Endodermal cell (in vitro differentiated cells): ENCODE measurements at places on chromosomes 3 and 15.

DNA sequence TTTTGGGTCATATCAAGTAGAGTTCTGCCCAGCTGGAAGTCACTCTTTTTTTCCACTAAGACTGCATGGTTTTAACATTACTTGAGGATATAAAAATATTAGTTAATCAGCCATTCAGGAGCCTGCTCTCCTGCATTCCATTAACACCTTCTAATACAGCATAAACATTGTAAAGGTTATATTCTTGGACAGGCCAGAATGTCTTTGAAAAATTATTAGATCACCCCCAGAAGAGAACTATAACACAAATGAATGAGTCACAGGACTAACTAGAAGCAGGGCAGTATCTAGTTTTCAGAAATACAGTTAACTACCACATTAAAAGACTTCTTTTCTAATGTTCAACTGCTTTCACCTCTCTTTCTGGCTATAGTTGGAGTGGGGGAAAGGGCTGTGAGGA, 80.9 kb downstream of the THBS1 start:
- DNase-seq: no peak

DNA sequence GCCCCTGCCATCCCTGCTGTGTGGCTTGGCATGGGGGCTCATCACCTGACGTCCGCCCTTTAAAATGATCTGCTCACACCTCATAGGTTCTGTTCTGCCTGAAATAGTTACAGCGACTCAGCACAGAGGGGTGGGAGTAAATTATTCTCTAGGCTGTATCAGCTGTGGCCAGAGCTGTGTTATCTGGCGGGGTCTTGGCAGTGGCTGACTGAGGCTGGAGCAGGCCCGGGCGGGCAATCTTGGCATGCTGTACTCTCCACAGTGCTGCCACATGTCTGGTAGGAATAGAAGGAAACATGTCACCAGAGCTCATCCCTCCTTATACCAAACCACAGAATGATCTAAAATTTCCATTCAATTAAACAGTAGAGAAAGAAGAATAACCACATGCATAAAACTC, 499.9 kb upstream of the LMCD1 start:
- peak; percentile 39 for DNase-seq

DNA sequence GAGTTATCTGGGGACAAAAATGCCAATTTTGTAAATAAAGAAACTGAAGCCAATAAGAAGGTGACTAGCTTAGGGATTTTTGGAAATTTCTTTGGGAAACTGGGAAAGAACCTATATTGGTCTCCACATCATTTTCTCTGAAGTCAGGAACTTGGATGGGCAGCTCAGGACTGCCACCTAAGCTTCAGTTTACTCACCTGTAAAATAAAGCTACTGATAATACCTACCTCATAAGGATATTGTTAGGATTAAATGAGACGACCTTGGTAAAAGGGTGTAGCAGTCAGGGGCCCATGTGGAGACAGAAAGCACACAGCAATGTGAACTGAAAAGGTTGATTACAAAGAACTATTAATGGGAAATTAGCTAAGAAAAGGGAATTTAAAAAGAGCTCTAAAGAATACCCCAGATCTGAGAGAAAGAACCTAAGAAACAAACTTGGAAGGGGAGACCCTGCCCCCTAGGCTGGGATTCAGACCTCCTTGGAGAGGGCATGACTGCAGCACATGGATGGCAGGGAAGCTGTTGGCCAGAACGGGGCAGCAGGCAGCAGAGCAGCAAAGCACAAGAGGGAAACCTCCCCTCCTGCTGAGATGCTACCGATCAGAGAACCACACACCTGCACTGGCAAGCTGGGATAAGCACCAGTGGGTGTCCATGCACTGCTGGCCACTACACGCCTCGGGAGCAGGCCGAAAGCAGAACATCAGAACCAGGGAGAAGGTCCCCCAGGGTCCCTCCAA, 83.7 kb upstream of the THBS1 start:
- no peak for DNase-seq

DNA sequence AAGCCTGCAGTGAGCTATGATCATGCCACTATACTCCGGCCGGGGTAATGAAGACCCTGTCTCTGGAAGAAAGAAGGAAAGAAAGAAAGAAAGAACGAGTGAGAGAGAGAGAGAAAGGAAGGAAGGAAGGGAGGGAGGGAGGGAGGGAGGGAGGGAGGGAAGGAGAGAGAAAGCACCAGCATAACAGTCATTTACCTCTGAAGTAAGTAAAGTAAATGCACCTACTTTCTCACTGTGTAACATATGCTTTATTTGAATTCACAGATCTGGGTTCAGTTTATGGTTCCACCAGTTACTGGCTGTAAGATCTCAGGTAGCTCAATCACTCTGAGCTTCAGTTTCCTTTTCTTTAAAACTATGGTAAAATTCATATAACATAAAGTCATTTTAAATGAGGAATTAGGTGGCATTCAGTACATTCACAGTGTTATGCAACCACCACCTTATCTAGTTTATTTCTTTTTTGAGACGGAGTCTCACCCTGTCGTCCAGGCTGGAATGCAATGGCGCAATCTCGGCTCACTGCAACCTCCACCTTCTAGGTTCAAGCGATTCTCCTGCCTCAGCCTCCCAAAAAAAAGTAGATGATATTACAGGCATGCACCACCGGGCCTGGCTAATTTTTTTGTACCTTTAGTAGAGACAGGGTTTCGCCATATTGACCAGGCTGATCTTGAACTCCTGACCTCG, 16.1 kb upstream of the RAD54L2 start:
- DNase-seq: no peak

DNA sequence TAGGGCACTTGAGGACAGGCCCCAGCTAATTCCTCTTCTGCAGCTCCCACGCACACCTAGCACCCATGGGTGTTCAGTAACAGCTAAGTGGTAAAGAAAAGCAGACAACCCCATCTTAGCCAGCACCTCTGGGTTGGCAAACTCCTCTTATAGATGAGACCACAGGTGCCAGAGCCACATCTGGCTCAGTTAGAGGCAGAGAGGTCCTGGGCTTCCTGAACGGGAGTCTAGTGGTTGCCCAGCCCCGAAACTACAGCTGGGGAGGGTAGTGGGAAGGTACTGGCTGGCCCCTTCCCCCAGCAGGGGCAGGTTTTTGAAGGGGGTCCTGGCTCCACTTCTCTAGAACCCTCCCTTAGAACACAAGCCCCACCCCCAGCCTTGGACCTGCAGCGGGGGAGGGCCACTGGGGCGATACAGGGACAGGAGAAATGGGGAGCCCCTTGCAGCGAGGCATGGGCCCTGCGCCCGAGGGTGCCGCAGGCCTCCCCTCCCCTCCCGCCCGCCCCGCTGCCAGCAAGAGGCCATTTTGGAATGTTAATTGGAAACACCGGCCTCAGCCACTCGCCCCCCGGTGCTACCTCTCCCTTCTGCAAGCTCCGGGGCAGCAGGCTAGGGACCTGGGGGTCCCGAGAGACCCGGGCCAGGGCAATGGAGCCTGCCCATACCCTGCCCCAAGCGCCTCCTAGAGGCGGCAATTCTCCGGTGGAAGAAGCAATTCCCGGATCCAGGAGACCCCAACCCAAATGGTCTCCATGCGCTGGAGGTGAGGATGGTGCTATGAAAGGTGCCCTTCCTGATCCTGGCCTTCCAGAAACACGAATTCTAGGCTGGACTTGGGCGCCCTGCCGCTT, 1.5 kb downstream of the DUSP7 start:
- DNase-seq: peak; percentile 80

GRCh38 chr15:29759596-29759995, 62.7 kb downstream of the TJP1 start:
- DNase-seq: no peak

DNA sequence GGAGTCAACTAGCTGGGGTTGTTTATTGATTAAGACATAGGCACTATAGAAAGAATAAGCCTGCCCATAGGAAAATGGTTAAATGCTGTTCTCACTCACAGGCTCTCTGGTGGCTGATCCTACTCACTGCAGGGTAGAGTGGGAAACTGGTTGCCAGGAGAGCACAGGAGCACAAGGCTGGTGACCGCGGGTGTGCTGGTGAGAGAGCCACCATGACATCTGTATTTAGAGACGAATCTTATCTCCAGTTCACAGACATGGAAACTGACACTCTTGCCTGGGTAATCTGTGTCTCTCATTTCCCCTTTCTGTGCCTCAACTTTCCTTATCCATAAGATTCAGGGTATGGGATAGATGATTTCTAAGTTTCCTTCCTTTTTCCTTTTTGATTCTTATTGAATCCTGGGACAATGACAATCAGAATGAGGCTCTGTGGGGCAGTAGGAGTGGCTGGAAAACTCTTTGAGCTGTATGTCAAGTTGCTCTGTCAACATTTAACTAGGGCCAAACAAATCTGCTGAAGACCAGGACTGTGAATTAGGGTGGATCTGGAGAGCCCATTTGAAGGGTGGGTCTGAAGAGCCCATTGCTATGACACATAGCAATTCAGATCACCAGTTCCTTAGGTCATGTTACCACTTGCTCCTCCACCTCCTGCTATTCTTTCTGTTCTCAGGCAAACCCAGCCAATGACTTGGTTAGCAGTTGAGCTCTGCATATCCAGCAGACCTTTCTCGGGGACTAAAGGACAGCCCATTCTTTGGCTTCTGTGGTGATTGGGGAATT, 286.1 kb upstream of the TBL1XR1 start:
- peak; percentile 85 for DNase-seq

GRCh38 chr15:95024351-95024750, 793.0 kb downstream of the MCTP2 start:
- peak; percentile 47 for DNase-seq

GRCh38 chr3:11238060-11238459, 34.1 kb upstream of the ATG7 start:
- no peak for DNase-seq

GRCh38 chr15:67108122-67108961, 42.9 kb downstream of the SMAD3 start:
- DNase-seq: no peak

DNA sequence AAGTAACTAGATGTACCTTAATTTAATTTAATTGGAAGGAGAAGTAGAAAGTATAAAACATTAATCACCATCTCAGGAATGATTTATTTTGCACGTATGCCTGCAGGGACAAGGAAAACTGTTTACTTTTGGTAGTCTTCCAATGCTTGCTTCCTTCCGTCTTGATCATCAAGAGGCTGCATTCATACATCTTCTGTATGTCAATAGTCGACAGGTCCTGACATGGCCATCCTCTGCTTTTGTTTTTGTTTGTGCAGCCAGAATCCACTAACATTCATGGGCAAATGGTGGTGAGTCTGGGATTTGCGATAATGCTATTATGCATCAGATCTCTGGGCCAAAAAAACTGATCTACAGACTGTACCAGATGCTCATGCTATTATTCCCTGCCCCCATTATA, 56.6 kb upstream of the ZPLD1 start:
- DNase-seq: no peak

GRCh38 chr3:155763870-155764463, 19.1 kb upstream of the PLCH1 start:
- no peak for DNase-seq
